Amniotic epithelial cell (primary cell): ENCODE measurements at places on chromosomes 12 and 14.

- no peak for DNase-seq
Observed at GRCh38 chr12:112685321-112685720, 106.2 kb upstream of the RPH3A start.

DNA sequence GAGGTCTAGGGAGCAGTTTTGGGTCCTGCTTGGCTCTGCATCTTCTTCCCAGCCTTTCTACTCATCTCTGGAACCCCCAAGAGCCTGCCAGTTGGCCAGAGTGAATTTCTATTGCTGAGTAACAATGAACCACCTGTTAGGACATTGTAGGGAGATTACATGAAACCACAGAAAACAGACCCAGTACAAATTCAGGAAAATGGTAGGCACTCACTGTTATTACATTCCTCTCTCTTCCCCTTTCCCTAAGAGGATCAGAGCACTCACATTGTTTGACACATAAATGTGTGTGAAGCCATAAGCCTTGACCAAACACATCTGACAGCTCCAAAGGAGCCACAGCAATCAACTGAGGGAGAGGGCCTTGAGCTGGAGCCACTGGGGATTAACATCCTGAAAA is 216.1 kb downstream of the TMEM132D start:
- no peak for DNase-seq

DNA sequence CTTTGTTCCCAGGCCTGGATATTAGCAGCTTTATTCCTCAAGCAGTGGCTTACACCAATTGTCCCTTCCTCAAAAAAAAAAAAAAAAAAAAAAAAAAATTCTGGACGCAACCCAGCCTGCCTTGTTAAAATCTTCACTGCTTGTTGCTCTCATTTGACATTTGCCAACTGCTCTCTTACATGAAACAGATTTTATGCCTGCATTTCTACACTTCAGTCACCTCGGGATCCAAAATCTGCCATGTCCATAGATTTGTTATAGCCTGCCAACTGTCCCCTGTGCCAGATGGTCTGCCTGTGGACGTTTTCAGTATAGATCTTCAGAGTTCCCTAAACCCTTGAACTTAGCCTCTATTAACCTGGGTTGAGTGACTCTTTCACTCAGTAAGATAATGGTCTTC is 651.5 kb downstream of the FSCB start:
- DNase-seq: no peak

GRCh38 chr14:97065305-97066067 is 268.3 kb downstream of the VRK1 start:
- DNase-seq: no peak

DNA sequence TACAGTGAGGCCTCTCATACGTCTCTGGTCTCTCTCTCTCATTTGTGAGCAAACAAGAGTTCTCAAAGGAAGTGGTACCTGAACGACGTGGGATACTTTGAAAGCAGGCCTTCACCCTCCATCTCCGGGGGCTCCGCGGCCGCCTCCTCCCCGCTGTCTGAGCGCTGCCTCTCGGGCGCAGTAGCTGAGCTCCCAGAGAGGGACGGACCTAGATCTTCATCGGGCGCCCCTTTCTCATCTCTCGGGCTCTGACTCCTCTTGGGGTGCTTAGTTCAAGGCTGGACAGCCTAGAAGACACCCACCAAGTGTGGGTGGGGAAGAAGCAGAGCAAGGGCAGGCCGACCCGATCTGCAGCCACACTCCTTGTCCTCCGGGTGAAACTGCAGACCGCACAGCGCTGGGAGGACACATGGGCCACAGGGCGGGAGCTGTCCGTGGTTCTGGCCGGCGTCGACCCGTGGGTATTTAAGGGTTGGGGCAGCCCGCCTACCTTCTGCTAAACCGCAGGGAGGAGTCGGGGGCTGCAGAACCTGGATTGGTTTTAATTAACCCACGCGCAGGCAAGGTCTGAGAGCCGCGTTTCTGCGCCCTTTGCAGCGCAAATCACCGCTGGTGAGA is 92.7 kb downstream of the PAH start:
- DNase-seq: peak; percentile 2

- no peak for DNase-seq
Observed at GRCh38 chr12:81295251-81295650, 217.4 kb downstream of the ACSS3 start.

- no peak for DNase-seq
Observed at GRCh38 chr12:39873065-39873464, 232.8 kb downstream of the SLC2A13 start.
